ENCODE measurements at places on chromosomes 13 and 19. TPM values are rescaled to one million over a fixed set of nuclear protein-coding genes. Genes with fewer than 3 reads are reported as not detected.

The ITGBL1 gene
- 15.0 TPM for total RNA-seq

DNA sequence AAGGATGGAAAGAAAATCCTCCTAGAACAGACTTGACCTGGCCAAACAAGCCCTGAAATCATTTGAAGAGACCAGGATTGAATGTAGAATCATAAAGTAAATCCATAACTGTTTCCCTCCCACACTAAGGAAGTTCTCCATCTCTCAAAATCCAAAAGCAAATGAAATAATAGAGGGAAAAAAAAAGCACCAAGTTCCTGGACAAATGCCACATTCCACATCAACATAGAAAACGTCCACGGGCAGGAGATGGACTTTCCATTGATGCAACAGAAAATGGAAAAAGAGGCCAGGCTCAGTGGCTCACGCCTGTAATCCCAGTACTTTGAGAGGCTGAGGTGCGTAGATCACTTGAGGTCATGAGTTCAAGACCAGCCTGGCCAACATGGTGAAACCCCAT lies 56.2 kb downstream of the INSR start:
- DNase-seq: no peak

GRCh38 chr19:46076951-46077814 lies 36.4 kb upstream of the IGFL4 start:
- DNase-seq: peak; percentile 73

DNA sequence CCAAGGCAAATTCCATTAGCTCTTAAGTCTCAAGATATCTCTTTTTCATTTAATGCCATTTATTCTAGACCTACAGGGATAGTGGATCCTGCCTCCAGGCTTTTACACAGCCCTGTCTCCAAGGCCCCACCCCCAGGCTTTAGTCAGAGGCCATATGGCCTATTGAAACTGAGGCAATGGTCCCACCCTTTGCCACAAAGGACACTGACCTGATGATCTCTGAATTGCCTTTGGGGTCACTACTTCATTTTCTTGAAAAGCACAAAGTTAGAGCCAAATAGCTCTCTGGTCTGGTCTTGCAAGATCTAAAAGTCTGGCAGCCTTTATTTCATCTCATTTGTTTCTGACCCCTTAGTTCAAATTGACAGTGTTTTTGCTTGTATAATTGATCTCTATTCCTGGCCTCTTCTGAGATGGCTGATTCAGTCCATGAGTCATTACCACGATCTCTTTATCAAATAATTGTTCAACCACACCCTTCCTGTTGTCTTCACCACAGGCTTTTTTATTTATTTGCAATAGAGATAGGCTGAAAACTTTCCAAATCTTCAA lies 209.8 kb downstream of the FGF14 start:
- DNase-seq: no peak

The CLDND2 gene
- not detected for total RNA-seq

DNA sequence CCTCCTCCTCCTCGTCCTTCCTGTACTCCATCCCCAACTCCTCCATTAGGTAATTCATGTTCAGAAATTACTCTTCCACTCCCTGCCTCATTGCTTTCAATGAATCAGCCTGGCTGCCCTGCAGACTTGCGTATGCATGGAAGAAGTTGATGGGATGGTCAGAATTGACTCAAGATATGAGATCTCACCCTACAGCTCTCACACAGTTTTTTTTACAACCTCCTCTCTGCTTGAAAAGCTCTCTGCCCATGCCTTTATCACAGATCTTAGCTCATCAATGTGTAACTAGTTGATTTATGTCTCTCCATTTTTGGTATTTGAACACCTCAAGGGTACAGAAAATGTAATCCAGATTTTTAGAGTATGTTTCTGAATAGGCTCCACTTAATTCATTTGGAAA lies 506.9 kb downstream of the TBC1D4 start:
- DNase-seq: no peak

The DLEU7 gene
- total RNA-seq: 0.82 TPM

GRCh38 chr19:11251217-11251616 lies 11.1 kb downstream of the DOCK6 start:
- no peak for DNase-seq

GRCh38 chr19:48752496-48753365 lies at the start of gene FUT1:
Gene FUT1, minus strand, starts transcription at chr19:48752641. Its CDS starts 1,360 bp downstream, at chr19:48751281.
- peak; percentile 72 for DNase-seq

DNA sequence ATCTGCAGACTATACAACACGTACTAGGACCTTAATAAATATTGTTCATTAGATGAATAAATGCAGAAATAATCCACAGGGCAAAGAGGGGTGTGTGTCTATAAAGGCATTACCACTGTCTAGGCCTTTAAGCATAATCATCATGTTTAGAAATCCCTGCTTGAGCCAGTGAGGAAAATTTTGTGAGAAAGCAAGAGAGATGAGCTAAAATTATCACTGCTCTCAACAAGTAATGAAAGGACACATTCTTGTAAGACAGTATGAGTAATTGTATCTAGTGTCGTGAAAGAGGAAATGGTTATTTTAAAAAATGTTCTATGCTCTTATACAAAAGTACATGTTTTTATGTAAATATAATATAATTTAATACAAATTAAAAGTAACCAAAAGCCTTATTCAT lies 1699.4 kb downstream of the PCDH9 start:
- DNase-seq: no peak

GRCh38 chr19:4365791-4366665 lies 22.7 kb downstream of the MPND start:
- no peak for DNase-seq

The SERPINE3 gene
- 0.33 TPM for total RNA-seq

GRCh38 chr13:102771298-102772041 lies 2.1 kb downstream of the TEX30 start:
- no peak for DNase-seq

DNA sequence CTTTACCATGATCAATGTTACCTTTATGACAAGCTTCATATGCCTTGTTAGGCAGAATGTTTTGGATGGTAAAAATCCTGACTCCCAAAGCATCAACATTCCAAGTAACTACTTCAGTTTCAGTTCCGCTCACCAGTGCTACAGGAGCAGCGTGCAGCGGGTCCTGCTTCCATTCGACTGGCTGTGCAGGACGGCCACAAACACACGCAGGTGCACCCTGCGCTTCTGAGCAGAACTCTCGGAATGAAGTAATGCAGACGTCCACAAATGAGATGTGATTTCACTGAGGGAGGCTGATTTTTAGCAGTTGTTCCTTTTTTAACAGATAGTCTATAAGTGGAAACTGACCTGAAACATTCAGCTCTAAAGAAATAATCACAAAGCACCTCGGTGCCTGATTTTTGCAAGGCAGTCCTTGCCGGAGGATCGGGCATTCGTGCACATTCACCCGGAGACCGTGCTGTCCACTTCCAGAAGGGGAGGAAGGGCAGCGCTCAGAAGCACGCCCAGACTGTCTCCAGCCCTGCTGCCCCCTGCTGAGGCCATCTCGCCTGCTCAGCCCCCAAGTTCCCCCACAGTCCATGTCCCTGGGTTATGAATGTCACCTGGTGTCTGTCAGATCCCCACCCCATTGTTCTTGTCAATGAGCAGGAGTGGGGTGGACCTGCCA lies 85.8 kb downstream of the RAB20 start:
- no peak for DNase-seq

DNA sequence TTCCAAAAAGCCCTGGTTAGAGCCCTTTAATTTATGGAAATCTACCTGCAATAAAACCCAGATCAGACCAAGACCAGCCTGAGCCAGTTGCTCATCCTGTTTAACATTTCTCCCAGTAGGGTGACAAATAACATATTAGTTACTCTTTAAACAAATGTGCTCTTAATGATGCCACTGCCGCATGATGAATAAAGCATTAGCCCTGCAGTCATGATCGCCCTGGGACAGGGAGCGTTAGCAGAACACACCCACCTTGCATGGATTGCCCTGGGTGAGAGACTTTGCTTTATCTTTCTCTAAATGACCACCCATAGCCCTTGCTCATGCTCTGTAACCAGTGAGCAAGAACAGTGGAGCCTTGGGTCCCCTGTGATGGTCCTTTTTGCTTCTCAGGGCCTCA lies 362.4 kb downstream of the ENOX1 start:
- DNase-seq: no peak

The ADGRE3 gene
- not detected for total RNA-seq

- DNase-seq: no peak
These were observed 1.1 kb downstream of the SUCLA2 start for GRCh38 chr13:47999973-48000372.

- no peak for DNase-seq
These were observed 114.9 kb upstream of the EDNRB start for GRCh38 chr13:78033509-78033908.

The HOOK2 gene
- total RNA-seq: 14.3 TPM

- no peak for DNase-seq
These were observed 338.3 kb downstream of the POU4F1 start for GRCh38 chr13:78265098-78265497.

GRCh38 chr13:50376895-50377575 lies 361.8 kb downstream of the KCNRG start:
- DNase-seq: no peak

- no peak for DNase-seq
These were observed 12.1 kb upstream of the DACH1 start for GRCh38 chr13:71879129-71879535.

GRCh38 chr19:46524308-46524707 lies 28.6 kb upstream of the PNMA8B start:
- DNase-seq: no peak

- peak; percentile 96 for DNase-seq
These were observed 2.5 kb downstream of the ATP5F1D start for GRCh38 chr19:1243768-1244692.

DNA sequence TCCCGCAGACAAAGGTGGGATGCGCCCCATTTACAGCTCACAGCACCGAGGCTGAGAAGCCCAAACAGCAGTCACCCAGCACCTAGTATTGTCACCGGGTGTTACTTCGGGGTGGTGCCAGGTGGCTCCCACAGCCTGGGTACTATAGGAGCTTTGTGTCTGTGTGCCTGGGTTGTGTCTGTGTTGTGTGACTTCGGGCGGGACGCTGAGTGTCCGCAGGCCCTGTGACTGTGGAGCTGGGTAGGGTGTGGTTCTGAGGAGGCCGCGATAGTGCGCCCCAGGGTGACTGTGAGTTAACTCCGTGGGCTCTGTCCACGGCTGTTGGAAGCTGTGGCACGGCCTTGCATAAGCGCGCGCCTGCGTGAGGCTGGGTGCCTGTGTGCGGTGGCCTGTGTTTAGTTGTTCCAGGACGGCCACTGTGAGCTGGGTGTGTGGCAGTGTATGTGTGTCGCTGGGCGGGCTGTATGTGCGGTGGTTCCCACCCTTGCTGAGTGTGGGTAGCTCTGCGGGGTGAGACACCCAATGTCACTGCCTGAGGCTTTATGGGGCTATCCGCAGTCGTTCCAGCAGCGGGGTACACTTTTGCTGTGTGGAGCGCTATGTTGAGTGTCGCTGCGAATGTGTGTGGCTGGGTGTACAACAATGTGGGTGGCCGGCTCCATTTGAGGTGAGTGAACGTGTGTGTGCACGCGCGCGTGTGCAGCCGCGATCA lies 559 bp upstream of the SSBP4 start:
- no peak for DNase-seq

DNA sequence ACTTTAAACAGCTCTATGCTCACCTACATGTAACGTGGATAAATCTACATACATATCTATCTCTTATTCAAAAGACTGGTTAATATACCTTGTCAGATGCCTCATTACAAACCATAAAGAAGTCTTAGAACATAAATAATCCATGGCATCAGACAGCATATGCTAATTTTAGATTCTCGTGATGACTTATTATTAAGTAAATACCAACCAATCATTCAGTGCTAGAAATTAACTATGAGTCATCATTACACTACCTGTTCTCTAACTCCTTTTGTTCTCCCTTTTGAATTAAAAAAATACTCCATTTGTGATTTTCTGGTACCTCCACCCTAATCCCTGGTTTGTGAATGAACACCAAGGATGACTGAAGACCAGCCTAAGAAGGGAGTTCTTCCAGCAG lies 754.3 kb upstream of the ARGLU1 start:
- DNase-seq: no peak

- no peak for DNase-seq
These were observed 24.1 kb downstream of the SLC25A30 start for GRCh38 chr13:45393941-45394570.

- no peak for DNase-seq
These were observed 895 bp upstream of the TRPC4 start for GRCh38 chr13:37870489-37870845.

The TJP3 gene
- 2.8 TPM for total RNA-seq

The ZFP82 gene
- total RNA-seq: 6.1 TPM

The MBD3L3 gene
- not detected for total RNA-seq

The B3GNT8 gene
- total RNA-seq: 4.6 TPM

- DNase-seq: no peak
These were observed 61.0 kb upstream of the RFC3 start for GRCh38 chr13:33756929-33757328.

The CYP4F8 gene
- not detected for total RNA-seq

DNA sequence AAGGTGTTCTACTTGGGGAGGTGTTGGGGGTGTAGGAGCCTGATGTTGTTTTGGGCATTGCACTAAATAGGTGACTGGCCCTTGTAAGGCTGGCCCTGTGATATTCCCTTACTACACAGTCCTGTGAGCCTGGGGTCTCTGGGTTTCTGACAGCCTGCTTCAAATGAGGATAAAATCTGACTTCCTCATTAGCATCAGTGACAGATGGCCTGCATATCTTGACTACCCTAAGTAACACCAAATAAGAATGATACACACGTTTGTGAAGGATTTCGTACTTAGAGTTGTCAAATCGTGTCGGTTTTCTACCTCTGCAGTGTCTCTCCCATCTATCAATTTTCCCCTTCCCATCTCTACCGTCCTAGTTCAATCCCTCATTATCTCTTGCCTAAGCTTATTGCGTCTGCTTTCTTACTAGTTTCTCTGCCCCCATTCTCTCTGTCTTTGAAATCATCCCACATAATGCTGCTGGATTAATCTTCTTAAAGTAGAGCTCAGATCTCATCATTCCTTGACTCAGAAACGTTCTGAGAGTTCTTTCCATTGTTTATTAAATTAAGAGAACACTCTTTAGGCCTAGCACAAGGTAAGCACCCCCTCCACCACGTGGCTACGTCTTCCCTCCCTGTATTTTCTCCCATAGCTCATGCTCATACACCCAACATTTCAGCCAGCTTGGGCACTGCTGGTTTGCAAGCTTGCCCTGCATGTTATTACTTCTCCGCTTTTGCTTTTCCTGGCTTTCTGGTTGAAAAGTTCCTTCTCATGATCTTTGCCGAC lies 26.2 kb upstream of the CNMD start:
- DNase-seq: no peak

The POLR1D gene
- 130 TPM for total RNA-seq

DNA sequence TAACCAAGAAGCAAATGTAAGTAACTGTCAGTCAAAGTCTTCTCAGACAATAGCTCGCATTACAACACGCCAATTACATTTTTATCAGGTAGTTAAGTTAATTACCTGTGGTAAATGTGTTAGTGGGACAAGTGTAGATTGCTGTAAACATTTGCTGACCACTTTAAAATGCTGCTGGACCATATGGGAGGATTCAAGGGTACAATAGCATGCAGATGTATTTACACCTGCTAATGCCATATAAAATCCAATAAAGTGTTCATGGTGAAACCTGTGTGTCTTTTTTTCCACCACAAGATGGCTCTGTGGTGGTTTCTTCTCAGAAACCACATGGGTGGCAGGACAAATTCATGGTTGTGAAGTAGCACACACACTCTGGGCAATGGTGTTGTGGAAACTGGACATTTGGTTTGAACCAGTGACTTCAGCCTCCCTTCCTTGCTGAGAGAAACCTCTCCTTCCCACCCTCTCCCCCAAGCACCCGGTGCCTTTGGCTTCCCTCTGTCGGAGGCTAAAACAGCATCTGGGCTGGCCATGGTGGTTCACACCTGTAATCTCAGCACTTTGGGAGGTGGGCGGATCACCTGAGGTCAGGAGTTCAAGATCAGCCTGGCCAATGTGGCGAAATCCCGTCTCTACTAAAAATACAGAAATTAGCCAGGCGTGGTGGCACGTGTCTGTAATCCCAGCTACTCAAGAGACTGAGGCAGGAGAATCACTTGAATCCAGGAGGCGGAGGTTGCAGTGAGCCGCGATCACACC lies 18.1 kb upstream of the GTF3A start:
- DNase-seq: no peak

All from sigmoid colon (tissue), 7 donors.